ENCODE measurements at places on chromosomes 13 and 19.

DNA sequence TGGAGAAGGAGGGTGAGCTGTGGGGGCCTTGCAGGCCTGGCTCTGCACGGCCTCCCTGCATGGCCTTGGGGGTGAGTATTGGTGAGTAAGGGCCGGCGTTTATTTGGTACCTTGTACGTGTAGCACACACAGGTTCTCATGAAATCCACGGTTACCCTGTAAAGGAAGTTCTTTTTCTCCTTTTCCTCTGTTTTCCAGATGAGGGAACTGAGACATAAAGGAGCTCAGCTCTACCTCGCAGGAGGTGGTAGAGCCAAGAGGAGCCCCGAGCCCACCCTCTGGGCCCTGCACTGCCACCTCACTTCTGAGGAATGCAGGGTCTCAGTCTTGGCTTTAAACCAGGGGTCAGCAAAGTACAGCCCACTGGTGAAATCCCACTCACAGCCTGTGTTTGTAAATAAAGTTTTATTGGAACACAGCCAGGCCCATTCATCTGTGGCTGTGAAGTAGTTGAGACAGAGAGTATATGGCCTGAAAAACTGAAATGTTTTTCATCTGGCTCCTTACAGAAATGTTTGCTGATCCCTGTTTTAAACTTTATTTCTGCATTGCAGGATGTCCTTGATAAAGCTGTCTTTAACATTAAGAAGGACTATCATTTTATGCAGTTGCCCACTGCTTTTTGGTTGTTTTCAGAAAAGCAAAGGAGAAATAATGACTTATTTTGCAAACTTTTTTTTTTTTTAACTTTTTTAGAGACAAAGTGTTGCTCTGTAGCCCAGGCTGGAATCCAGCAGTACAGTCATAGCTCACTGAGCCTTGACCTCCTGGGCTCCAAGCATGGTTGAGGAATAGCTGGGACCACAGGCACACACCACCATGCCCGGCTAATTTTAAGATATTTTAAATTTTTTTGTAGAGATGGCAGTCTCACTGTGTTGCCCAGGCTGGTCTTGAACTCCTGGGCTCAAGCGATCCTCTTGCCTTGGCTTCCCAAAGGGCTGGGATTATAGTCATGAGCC, 6.4 kb downstream of the EPN1 start:
- DNase-seq: no peak

GRCh38 chr13:67023130-67023876, 206.8 kb downstream of the PCDH9 start:
- DNase-seq: no peak

- DNase-seq: peak; percentile 83
These were observed at the start of the genes ZNF540 and ZNF571 for GRCh38 chr19:37594304-37594981. Gene ZNF540 (plus strand): TSS chr19:37594876. CDS start chr19:37598448, 3,572 bp downstream. Gene ZNF571 (minus strand): TSS chr19:37594792. CDS start chr19:37586676, 8,116 bp downstream.

GRCh38 chr13:66972659-66973058, 257.5 kb downstream of the PCDH9 start:
- no peak for DNase-seq

DNA sequence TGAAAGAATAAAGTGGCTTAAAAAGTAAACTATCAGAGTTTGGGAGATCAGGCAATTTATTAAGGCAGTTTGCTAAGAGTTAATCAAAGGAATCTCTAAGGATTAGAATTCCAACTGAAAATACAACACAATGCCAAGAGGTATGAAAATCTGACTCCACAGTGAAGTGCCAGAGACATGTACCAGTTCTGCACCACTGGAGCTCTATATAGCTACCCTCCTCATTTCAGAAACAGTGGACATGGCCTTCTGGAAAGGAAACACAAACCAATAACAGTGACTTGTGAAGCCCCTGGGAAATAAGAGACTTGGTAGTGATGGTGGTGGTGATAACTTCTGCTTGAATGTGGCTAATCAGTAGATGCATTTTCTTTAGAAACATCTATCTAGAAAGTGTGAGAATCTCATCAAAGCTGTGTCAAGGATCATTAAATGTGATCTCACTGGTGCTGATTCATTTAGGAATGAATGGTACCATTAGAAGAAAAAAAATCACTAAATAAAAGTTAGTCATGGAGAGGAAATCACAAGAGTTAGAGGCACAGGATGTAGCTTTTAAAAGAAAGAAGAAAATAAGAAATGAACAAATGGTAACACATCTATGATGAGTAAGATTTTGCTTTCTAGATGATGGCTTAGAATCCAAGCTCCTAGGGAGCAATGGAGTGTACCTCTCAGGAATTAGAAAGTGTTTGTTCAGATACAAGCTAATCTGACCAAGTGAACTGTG, 20.1 kb upstream of the N4BP2L1 start:
- DNase-seq: no peak

- DNase-seq: no peak
These were observed 29.2 kb downstream of the PIP5K1C start for GRCh38 chr19:3670796-3671679.

DNA sequence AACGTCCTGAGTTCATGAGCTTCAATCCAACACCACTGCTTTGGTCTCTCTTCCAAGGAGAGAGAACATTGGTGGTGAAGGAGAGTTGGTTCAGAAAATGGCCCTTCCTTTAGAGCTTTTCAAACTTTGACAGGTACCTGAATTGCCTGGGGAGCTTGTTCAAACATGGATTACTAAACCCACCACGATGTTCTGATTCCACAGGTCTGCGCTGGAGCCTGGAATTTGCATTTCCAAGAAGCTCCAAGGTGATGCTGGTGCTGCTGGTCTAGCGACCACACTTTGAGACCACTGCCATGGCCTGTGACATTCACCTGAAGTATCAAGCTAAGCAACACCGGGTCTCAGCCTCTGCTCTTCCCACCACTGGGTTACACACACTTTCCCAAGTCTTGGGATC, 60.2 kb downstream of the GSX1 start:
- DNase-seq: no peak

DNA sequence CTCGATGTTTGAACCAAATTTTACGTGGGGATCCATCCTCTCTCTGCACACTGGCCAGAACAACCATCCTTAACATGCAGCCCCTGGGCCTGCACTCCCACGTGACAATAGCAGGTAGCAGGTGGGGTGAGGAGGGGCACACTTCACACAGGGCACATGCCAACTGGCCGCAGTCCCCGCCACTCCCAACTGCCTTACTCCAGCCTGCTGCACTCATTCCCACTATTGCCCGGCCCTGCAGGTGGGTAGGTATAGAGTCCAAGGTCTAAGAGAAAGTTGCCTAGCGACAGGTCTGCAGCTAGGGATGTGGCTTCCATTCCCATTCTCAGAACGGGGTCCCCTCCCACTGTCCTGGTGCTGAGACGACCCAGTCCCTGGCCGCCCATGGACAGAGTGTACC, 18.0 kb downstream of the VRK3 start:
- no peak for DNase-seq

DNA sequence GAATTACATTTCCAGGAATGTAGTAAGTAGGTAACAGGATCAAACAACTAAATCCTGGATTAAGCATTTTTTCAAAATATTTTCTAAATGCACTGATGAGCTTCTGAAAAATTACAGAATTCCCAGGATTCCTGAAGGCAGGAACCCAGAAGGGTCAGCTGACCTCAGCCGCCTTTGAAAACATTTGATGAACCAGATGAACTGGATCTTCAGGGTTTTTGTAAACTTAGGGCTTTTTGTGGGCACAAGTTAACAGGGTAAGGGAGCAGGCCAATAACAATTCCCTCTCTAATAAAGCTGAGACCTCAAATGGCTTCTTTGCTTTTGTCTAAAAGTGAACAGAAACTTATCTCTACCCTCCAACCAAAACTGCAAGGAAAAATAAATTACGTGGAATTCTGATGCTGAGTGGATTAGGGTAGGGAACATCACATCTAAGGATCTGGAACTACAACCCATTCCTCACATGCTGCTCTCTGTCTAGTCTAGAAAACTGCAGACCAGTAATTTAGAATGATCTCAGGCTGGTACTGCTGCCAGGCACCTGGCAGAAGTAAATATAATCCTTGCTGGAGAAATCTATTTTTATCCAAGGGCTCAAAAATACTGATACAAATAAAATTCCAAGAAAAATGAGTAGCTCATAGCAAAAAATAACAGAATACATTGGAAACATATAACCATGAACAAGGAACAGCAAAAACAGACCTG, 48.2 kb upstream of the N4BP2L1 start:
- no peak for DNase-seq

DNA sequence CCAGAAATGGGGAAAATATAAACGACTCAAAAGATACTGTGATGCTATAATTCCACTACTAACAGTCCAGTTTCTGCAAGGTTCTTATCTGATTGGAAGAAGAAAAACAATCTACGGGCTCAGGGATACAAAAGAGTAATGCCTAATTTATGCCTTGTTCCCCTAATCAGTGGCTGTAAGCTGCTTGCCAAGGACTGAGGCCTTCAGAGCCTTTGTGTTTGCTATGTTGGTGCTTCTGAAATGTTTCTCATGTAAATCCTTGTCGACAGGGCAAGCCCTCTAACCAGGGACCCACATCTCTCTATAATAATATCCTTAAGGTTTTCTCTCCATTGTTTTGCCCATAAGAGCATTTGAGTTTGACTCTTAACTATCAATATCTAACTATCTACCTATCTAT, 89.7 kb upstream of the CLDN10 start:
- DNase-seq: no peak

- DNase-seq: no peak
These were observed 320.2 kb downstream of the TBC1D4 start for GRCh38 chr13:75161804-75162203.

GRCh38 chr13:73065665-73066340, 7.0 kb downstream of the KLF5 start:
- DNase-seq: no peak

Measured in activated CD8-positive, alpha-beta memory T cell treated with anti-CD3 and anti-CD28 coated beads for 1 hour (primary cell).